ENCODE measurements at places on chromosomes 16 and 17.

- no peak for DNase-seq
Measured at GRCh38 chr16:89707695-89708094, 6.2 kb upstream of the SPATA2L start.

DNA sequence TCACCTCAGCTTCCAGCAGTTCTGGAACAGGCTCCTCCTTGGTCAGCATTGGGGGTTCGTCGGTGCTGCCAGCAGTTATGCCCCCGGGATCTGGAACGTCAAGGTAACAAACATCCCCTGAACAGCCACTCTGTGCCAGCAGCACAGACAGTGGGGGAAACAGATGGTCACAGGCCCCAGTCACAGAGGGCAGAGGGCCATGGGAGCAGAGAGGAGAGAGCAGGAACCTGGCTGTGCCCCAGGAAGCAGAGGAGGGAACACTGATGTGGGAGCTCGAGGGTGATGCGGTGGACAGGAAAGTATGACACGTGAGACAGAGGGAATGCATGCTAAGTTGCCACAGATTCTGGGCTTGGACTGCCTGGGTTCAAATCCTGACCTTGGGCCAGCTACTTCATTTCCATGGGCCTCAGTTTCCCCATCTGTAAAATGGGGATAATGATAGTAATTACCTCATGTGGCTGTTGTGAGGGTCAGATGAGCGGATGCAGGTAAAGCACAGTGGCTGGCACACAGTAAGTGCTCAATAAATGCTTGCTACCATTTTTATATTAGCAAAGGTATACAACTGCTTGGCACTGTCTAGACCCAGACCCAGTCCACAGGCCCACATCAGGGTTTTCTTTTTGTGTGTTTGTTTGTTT lies 4.9 kb downstream of the BCL7C start:
- DNase-seq = no peak

DNA sequence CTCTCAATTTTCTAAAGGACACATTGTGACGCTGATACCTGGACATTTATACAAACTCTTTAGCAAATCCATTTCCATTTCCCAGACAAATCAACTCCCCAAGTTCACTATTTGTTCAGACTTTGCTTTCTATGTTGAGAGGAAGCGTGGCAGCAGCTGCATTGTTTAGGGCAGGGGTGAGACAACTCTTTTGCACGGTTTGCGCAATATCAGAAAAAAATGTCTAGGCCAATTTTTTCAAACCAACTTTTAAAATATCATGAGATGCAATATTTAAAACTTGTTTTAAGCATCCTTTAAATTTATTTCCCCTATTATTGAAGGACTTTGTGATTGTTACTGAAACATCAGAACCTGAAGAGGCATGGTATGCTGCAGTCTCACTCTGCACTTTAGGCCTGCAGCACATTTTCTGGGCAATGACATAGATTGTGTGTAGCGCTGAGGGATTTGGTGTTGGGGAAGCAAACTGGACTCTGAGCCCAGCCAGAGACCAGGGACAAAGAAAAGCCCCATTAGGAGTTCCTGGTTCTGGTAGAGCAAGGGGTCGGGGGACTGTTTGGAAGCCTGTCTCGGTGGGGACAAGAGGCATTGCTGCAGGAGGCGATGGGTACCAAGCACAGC lies 6.4 kb upstream of the CCDC182 start:
- no peak for DNase-seq

DNA sequence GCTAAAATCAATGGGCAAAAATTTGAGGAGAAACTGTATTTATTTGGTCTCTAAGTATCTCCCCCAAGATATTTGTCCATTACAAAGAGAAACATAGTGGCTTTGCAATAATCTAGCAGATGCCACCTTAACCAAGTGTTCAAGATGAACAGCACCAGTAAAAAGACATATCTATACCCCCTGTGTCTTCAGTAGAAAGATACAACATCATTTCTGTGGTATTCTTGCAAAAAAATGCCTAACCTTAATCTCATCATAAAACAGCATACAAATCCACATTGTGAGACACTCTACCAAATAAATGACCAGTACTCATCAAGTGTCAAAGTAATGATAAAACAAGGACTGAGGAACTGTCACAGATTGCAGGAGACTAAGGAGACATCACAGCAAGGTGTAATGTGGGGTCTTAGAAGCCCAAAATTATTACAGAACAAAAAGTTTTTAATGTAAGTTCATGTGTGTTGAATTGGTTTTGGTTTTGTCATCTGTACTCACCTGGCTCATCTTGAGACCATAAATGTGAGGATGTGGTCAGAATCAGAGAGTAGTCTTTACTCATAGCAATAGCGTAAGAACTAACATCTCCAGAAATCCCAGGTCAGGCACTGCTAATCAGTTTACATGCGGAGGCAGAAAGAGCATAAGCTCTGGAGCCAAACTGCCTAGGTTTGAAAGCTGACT lies 77.2 kb downstream of the AATF start:
- DNase-seq = no peak

- DNase-seq = no peak
Measured at GRCh38 chr16:9012848-9013507, 49.3 kb upstream of the USP7 start.

DNA sequence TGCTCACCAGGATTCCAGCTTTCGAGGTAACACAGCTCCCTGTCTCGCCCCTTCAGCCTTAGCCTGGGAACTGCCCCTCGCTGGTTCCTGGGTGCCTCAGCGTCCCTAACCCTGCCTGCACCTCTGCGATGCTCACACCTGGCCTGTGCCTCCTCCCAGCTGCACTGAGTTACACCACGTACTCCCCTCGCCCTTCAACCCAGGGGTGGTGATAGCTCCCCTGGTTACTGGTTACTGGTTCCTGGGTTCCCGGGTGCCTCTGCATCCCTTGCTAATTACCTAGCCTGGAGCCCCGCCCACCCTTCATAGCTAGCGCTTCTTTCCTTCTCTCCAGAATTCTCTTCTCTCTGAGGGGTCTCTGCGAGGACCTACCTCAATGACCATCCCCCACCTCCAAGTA lies 65.3 kb upstream of the PLCG2 start:
- no peak for DNase-seq

GRCh38 chr16:75131081-75131480 lies 14.5 kb upstream of the LDHD start:
- no peak for DNase-seq

All from T-helper 22 cell (primary cell).